ENCODE measurements at places on chromosomes 3 and 15. TPM values are rescaled to one million over a fixed set of nuclear protein-coding genes. Genes with fewer than 3 reads are reported as not detected.
A peak's percentile ranks its signal among the peaks of the same experiment; 100 is the strongest.

The REC114 gene
- not detected for total RNA-seq

The AGBL1 gene
- total RNA-seq: not detected

- no peak for DNase-seq
Observed at GRCh38 chr3:155979746-155980145, 109.3 kb downstream of the GMPS start.

DNA sequence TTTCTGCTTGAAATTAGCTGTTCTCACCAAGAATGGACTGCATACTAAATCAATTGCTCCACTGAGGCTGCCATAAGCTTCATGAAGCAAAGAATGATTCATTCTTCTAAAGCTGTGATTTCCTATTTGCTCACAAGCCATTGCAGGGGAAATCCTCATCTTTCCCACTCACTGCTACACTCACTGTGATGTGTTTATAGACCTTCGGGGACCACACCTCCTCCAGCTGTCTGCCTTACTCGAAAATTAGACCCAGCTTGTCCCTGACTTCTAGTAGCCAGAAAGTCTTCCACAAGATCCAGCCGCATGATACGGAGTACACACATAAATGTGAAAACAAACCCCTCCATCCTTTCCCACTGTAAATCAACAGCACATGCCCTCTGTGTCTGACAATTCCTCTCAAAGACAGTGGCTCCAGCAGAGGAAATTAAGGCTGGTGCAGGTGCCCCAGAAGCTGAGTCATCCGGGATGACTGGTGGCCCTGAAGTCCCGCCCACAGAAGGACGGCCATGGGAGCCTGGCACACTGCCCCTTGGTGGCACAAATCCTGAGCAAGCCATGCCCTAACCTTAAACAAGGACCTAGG, 172.0 kb downstream of the STT3B start:
- peak; percentile 19 for DNase-seq

GRCh38 chr15:88623061-88623460, 1.9 kb downstream of the AEN start:
- peak; percentile 90 for DNase-seq

DNA sequence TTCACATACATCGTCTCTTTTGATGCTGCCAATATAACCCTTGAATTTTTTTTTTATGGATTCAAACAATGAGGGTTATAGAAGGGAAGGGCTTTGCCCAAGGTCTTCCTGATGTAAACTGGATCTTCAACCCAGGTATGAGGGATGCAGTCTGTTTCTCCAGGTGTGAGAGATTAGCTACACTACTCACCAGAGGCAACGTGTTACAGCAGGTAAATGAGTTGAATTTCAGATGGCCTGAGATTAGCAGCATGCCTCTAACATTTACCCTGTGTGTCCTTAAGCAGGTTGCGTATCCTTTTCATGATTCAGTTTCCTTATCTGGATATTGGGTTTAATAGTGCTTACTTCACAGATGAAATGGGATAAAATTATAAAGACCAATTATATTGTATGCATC, 1.9 kb downstream of the RTP4 start:
- DNase-seq: no peak

- no peak for DNase-seq
Observed at GRCh38 chr15:69914960-69915359, 182.8 kb downstream of the TLE3 start.

DNA sequence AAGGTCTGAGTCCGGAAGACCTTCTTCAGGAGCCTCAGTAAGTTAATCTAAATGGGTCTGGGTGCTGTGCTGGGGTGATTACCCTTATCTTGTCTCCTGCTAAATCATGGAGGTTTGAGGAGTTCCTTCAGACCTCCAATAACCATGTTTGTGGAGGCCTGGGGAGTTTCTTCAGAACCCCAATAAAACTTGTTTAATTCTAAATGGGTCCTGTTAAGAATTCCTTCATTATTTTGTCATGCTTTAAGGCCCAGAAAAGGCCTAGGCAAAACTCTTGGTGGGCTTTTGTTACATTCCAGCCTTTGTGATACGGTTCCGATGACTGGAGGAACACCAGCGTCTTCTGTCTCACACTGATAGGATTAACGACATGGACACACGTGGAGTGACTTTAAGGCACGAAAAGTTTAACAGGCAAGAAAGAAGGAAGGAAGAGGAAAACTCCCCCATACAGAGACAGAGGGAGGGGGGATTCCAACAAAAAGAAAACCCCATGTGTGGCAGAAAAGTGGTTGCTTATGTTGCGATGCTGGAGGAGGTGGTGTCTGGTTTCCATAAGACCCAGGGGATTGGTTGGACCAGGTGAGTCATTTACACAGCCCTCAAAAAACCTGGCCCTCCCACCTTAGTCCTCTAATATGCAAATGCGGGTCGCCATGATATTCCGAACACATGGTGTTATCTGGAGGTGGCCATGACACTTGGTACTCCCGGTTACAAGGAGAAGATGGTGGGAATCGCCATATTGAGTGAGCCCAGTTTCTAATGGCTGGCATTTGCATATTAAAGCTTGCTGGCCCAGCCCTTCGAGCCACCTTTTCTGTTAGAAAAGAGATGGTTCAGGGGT, 72.6 kb upstream of the MFGE8 start:
- no peak for DNase-seq

The OR5K2 gene
- not detected for total RNA-seq

DNA sequence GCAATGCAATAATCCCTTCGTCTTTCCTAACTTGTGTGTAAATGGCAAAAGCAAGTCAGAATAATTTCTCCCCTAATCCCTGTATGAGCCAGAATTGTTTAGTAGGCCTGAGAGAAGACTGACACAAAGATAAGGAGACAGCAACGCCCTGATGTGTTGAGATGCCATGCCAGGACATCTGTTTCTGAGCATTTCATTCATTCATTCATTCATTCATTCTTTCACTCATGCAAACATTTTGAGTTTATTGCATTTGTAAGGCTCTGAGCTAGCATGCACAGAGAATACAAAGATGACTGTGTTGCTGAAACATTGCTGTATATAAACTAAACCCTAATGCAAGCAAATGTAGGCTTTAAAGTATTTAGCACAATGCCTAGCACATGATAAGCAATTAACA, 127.4 kb downstream of the TMCC1 start:
- DNase-seq: no peak

The NTRK3 gene
- total RNA-seq: 4.0 TPM

DNA sequence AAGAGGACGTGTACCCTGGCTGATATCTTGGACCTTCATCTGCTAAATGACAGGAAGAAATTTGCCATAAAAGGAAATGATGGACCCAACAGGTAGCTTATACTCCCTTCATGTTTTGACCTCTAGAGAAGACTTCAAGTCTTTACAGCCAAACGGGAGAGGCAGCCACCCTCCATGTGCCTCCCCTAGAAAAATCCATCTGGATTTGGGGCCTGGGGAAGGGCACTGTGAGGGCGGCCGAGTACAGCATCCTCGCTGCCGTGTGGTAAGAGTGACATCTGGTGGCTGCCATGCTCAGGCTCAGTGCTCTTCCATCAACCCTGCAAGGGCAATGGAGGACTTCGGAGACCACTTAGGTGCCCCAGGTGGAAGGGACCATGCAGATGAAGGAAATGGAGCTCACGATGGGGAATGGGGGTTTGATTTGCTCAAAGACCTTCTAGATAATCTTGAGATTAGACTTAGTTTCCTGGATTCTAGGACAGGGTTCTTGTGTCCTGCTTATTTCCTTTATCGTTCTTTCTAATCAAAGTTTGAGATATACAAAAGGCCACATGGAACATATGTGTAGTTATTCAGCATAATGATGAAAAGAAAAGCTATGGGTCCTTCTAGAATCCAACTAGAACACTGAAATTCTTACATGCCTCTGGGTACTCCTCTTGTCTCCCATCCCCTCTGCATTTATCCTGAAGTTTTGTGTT, 44.4 kb downstream of the AQP9 start:
- DNase-seq: peak; percentile 37

The COL7A1 gene
- total RNA-seq: 1.3 TPM

DNA sequence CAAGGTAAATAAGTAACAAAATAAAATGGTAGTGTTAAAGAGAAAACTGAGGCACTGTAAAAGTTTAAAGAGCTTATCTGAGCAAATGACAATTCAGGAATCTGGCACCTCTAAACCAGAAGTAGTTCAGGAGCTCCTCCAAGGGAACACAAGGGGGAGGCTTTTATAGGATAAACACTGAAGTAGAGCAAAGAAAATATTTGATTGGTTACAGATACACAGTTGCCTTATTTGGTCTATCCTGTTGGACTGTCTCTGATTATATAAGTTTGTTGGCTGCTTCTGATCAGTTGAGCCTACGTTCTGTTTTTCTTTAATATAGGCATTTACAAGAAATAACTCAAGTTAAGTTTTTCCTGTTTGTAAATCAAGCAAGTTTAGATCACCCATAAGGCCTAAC, 146.9 kb downstream of the ERC2 start:
- no peak for DNase-seq

The CYP8B1 gene
- not detected for total RNA-seq

GRCh38 chr15:39535466-39535865, 45.4 kb upstream of the THBS1 start:
- DNase-seq: no peak

DNA sequence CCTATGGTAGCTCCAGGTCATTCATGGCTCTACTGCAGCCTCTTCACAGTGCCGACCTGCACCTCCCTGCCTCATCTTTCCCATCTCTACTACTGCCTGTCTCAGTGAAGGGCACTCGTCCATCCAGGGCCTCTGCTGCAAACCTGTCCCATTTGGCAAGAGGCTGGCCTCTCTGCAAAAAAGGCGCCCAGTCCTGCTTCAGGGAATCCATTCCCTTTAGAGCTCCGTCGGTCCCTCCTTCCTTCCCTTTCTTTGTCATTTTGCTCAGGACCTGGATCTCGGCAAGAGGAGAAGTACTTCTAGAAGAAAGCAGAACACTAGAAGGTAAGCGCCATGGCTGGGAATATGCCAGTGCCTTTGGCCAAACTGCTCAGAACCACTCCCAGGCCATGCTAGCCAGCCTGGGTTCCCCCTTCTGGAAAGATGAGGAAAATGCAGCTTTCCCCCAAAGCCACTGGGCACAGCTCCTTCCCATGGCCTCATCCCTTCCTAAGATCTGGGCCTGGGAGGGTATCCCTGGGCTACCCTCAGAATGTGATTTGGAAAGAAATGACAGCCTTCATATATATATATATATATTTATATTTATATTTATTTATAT, 6.4 kb upstream of the ISL2 start:
- DNase-seq: peak; percentile 59

DNA sequence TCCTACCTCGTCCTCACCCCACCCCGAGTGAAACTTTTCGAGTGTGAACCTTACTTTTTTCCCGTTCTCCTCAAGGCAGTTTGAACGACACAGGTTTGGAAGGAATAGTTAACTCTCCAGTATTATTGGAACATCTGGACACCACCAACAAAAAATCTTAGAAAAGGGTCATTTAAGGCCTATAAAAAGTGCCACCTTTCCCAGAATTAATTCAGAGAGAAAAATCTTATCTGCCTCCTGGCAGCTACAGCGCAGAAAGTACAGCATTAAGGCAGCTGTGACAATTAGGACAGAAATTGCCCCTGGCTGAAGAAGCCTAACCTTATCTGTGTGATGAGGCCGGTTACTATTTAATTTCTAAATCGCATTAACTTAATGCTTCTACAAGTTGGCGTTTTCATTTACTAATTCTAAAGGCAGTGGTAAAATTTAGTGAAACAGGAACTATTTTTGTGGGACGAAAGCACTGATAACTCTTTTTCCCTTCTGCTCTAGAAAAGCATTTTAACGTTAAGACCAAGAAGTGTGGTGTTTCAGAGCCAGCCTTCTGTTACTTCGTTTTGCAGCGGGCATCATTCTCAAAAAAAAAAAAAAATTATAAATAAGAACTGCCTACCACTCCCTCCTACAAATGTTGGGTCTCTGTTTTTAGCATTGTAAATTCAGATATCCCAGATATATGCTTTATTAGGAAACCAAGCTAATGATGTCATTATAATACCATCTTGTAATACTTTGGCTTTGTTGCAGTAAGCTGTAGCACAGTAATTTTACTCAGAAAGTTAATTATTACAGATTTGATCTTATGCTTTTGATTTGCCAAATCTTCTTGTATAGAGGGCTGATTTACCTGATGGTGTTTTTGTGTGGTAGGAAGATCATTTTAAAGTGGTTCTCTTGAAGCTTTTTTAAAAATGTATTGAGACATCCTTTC, 1.4 kb downstream of the ATP11B start:
- DNase-seq: no peak

Data from MG63 (cell line).